Endothelial cell (in vitro differentiated cells): ENCODE measurements at places on chromosomes 4 and X.
A peak's percentile ranks its signal among the peaks of the same experiment; 100 is the strongest.

DNA sequence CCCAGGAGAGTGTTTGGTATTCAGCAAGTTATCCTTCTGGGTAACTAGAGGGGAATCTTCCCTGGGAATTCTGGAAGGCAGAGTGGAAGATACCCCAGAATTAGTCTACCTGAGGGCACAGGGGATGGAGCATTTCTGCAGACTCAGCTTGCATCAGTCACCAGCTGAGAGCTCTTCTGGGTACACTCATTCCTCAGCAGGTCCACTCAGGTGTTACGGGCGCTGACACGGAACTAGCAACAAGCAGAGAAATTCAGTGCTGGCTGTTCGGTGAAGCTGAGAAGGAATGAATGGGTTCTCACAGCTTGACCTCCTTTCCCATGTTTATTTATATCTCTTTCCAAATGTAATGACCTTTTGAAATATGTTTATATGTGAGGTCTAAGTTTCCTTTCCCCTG lies 106.0 kb upstream of the PNPLA4 start:
- DNase-seq: no peak

DNA sequence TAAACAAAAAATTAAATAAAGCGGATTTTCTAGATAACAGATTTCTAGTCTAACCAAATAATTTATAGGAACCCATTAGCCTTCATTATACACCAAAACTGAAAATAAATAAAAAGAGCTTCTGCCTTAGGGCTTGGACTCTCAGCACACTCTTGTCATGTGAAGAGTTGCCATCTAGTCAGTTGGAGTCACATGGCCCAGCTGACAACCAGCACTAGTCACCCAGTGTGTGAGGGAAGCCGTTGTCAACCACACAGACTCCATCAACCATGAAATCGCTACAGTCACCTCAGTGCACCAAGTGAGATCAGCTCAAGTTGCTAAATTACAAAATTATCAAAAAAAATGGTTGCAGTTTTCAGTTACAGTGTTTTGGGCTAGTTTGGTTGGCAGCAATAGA lies 470.0 kb downstream of the GASK1B start:
- DNase-seq: no peak

- DNase-seq: no peak
Measured at GRCh38 chr4:160814726-160815125, 1349.1 kb downstream of the FSTL5 start.

DNA sequence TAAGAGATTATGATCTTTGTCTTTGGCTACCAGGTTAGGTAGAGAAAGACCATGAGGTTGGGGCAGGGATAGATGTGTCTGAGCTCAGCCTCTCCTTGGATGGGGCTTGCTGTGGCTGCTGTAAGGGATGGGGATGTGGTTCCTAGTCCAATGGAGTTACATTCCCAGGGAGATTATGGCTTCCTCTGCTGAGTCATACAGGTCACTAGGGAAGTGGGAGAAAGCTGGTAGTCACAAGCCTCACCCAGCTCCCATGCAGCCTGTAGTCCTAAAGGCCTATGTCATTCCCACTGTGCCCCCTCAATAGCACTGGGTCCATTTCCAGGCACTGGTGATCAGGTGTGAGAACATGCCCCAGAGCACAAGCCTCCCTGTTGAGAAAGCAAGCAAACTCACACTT lies 70.6 kb upstream of the CENPE start:
- DNase-seq: no peak

- no peak for DNase-seq
Measured at GRCh38 chr4:8402640-8403039, 37.9 kb downstream of the ACOX3 start.

- no peak for DNase-seq
Measured at GRCh38 chr4:136505020-136505419, 1027.3 kb downstream of the PCDH18 start.

DNA sequence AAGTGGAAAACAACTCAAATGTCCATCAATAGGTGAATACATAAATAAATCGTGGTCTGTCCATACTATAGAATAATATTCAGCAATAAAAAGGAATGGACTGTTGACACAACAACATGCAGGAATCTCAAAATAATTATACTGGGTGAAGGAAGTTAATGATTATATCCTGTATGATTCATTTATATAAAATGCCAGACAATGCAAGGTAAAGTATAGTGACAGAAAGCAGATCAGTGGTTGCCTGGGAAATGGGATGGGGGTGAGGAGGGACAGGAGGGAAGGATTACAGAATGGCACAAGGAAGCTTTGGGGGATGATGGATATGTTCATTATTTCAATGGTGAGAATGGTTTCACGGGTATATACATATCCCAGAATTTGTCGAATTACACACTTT lies 12.3 kb downstream of the PYURF start:
- DNase-seq: no peak

DNA sequence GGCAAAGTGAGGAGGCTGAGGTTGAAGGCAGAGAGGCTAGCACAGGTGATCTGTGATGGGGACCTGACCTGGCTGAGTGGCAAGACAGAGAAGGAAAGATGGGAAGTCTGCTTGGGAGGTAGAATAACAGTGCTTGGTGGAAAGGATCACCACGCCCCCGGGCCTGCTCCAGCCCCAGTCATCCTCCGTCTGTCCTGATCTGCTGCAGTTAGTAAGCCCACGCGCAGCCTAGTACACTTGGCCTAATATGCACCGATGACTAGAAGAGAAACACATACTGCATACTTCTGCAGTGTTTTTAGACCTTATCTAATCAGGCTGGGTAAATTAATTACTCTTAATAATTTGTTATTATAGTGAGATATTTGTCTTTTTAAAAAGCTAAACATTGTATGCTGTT lies 103.7 kb upstream of the KLF3 start:
- DNase-seq: no peak

DNA sequence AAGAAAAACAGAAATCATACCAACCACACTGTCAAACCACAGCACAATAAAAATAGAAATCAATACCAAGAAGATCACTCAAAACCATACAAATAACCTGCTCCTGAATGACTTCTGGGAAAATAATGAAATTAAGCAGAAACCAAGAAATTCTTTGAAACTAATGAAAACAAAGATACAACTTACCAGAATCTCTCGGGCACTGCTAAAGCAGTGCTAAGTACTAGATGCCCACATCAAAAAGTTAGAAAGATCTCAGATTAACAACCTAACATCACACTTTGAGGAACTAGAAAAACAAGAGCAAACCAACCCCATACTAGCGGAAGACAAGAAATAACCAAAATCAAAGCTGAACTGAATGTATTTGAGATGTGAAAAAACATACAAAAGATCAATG lies 33.2 kb downstream of the AWAT2 start:
- DNase-seq: no peak

DNA sequence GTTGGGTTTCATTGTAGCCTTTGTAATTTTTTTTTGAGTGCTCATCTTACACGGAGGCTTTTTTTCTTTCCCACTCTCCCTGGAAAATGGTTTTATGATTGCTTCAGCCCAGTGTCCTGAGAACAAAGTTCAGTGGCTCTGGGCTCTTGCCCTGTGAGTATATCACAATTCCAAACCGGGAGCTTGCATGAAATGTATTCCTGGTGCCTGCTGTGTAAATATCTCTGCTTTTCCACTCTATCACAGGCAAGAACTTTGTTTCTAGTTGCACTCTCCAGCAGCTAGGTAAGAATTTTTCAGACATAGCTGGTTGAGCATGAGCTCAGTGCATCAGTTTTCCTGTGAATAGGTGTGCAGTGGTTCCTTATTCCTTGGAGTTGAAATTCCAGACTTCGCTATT lies 60.8 kb downstream of the SUPT20HL2 start:
- DNase-seq: no peak

DNA sequence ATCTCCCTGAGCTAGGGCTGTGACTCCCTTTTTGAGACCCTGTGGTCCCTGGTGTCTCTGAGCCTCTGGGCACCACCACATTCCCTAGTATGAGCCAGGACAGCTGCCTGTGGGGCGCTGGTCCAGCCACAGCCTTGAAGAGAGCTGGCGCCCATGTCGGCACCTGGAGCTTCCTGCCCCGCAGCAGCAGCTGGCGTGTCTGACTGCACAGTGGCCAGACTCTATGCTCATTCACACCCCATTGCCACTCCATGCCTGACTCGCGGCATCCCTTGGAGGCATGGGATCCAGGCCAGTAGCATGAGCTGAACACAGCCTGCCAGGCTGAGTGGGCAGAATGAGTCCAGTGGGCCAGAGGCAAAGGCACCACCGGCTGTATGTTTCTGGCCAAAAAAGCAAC lies 8.3 kb upstream of the SPP1 start:
- DNase-seq: no peak

DNA sequence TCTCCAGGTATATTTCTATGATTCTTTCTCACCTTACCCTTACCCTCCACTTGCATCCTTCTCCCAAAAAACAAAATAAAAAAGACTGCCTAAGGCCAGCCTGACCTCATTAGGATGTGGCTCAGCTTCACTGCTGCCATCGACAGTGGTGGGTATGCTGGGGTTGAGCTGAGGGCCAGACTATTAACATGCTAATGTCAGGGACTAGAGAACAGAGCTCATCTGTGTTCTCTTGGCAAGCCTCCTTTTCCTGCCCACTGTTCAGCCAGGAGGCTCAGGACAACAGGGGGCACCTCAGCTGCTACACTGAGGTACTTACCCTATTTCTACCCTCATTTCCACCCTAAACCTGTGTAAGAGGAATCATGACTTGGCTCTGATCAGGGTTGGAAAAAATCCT lies 59.3 kb downstream of the MSN start:
- no peak for DNase-seq

GRCh38 chr4:83255584-83255983 lies 29.0 kb downstream of the COQ2 start:
- DNase-seq: no peak

DNA sequence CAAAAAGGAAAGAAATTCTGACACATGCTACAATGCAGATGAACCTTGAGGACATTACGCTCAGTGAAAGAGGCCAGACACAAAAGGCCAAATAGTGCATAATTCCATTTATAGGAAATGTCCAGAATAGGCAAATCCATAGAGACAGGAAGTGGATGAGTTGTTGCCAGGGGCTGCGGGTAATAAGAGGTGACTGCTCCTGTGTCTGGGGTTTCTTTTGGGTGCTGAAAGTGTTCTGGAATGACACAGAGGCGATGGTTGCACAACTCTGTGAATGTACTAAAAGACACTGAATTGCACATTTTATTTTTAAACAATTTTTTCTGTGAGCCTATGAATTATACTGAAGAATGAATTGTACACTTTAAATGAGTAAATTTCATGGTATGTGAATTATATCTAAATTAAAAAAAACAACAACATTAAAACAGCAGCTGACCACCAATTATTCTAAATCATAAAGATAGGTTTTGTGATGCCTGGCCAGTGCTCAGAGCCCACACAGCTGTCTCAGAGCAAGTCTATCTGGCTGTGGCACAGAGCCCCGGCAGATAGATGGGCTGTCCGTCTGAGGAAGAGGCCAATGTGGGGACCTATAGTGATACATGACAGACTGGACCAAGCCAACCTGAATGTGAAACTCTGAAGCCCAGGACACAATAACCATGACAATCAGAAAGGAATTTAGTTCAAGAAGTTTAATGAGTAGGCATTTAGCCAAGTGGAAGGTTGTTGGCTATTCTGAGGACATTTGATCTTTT lies 23.5 kb upstream of the IRAK1 start:
- no peak for DNase-seq

- no peak for DNase-seq
Measured at GRCh38 chrX:93332329-93332728, 341.0 kb downstream of the NAP1L3 start.

- DNase-seq: no peak
Measured at GRCh38 chr4:20297783-20298182, 46.1 kb downstream of the SLIT2 start.

DNA sequence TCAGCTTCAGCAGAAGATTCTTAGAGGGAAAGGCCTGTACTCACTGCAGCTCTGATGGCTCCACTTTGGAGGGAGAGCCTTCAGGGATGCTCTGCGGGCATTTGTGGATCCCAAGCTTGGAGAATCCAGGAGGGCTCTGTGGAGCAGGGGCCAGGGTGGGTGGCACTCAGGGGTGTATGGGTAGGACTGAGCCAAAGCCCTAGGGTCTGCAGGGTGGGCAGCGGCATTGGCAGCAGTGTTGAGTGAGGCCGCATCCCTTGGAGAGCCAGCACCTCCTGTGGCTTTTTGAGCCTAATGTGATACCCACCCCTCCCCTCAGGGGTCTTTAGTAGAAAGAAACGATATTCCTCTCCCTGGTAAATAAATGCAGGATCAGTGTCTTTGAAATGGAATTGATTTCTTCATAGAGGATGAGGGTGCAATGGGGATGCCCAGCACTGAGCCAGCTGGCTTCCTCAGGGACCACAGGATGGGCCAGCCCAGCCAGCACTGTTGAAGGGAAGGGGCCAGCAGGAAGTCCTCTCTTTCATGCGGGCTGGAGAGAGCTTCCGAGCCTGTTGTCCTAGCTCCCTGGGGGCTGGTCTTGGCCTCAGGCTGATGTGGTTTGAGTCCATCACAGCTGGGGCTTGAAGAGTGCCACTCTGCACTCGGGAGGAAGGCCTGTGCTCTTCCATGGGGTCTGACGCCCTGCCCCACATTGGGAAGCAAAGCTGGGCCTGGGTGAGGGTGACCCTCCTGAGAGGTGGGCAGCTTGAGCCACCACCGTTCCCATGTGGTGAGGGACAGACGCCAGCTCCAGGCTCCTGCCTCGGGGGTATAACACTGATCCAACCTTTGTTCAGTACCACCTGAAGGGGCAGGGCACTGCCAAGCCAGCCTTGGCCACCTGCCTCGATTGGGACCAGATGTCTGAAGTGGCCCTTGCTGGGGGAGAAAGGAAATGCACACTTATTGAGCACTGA lies 49.5 kb downstream of the PSAPL1 start:
- peak; percentile 3 for DNase-seq

DNA sequence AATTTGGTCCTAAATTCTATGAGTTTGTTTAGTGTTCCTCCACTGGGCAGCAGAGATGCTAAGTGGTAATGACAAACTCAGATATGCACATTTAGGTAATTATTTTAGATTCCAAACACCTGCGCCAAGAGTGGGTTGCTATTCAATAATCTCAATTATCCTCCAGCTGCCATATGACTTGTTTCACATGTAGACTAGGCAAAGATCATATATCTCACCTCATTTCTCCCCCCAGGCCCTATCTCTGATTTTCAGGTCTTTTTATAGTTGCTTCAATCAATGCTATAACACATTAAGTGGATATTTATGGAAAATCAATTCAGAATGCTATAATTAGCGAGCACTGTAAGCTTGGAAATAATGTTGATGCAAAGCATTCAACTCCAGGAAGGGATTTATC lies 217.6 kb downstream of the KCTD8 start:
- no peak for DNase-seq

DNA sequence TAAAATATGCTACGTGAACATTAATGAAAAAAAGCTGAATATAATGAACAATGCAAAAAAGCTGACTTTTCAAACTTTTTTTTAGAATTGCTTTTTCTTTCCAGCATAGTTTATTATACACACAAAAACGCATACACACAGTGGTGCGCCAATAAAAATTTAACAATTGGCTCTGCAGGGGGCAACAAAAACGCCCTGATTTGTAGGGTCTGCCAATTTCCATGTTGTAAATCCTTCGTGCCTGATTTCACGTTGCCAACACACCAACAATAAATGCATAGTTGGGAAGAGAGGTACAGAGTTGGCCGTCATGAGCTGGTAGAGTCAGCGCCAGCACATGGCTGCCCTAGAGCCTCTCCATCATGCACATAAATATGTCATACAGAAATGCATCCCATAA lies 333.1 kb downstream of the MAPK10 start:
- no peak for DNase-seq

- DNase-seq: no peak
Measured at GRCh38 chrX:153379508-153379907, 21.6 kb downstream of the PNMA6E start.
